ENCODE measurements at places on chromosomes 3 and 15.

- no peak for DNase-seq
Observed at GRCh38 chr3:182180654-182181385, 469.1 kb downstream of the SOX2 start.

DNA sequence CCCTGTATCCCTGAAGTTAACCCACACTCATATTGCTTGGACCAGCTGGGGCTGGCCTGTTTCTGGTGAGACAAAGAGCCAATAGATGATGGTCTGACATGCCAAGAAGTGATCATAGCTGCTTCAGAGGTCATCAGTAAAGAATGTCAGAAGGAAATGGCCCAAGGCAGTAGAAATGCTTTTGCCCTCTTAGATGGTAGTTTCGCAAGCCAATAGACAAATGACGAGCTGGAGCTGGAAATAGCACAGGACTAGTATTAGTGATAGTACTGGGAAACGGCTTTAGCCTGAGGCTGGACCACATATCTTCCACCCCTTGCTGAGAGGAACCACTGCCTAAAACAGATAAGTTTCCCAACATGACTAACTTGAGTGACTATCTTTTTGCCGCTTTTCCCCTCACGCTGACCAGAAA lies 176.1 kb upstream of the THBS1 start:
- DNase-seq = no peak

GRCh38 chr15:80464951-80465625 lies 60.9 kb downstream of the ARNT2 start:
- no peak for DNase-seq

DNA sequence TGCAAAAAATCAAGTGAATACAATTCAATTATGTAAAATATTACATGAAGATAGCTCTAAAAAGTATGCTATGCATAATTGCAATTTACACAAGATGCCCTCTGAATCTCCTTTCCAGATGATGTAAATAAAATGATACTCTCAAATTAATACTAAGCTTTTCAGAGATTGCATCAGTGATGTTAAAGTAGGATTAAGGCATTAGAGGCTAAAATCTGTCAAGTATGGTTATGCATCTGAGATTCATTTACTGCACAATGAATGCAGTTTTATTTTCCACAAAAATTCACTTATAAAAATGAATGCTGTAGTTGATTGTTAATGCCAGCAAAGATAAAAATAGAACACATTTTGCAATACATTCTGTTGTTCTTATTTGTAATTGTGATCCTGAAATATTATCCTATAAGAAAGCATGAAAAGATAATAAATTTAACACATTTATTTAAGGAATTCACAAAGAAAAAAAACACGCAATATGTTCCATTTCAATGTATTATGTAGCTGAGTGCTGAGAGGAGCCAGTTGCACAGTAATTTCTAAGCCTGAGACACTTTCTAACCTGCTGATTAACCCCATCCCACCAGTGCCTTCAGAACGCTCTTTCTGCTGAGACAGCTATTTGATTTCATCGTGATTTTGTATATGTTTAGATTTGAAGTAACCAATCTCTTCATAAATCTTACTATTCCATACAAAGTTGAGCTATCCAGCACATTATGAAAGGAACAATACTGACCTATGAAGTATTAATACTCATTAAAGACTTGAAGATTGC lies 224.4 kb downstream of the CADM2 start:
- DNase-seq = no peak

GRCh38 chr3:14806641-14807263 lies 12.0 kb upstream of the FGD5 start:
- DNase-seq = no peak

DNA sequence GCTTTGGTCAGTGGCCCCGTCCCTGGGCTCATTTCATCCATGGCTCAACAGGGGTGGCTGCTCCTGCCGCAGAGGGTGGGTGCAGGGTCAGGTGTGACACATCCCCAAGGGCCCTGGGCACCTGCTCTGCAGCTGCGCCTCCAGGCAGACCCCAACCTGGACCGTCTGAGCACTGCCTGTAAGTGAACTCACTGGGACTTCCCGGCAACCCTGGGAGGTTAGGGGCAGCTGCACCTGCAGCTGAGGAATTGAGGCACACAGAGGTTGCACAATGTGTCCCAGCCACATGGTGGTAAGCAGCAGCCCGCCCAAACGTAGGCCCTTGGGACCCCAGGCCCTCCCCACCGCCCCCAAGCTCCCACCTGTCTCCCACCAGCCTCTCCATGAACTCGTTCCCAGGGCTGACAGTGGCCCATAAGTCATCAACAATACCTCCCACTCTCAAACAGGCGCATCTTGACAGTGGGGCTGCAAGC lies 55.1 kb downstream of the PLXNA1 start:
- DNase-seq = no peak

DNA sequence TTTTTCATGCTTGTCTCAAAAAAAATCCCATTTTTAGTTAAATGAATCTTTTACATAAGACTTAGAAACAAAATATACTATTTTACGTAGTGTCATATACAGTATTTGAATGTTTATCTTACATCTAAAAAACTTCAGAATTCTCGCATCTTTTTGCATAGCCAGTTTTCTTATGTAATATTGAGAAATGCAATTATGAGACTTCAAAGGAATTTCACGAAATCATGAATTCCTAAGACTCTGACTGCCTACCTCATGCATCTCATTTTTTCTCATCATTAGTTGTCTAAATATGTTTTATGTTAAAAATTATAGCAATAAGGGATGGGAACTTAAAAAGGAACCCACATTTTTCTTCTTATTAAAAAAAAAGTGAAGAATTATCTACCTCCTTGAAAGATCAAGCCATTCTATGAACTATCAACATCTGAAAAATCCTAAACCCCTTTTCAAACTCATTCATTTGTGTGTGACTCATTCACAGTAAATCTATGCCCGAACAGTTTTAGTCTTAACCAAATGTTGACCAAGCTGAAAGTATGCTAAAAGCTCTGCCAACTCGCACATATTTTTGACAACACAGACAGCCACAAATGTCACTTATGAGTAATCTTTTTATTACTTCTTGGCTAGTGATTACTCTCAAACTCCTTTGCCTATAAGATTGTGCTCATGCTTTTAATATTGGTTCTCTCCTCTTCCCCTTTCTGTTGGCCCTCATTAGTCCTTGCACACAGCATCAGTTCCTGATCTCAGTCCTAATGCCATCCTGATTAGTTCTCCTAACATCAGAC lies 115.9 kb downstream of the DCLK3 start:
- no peak for DNase-seq

DNA sequence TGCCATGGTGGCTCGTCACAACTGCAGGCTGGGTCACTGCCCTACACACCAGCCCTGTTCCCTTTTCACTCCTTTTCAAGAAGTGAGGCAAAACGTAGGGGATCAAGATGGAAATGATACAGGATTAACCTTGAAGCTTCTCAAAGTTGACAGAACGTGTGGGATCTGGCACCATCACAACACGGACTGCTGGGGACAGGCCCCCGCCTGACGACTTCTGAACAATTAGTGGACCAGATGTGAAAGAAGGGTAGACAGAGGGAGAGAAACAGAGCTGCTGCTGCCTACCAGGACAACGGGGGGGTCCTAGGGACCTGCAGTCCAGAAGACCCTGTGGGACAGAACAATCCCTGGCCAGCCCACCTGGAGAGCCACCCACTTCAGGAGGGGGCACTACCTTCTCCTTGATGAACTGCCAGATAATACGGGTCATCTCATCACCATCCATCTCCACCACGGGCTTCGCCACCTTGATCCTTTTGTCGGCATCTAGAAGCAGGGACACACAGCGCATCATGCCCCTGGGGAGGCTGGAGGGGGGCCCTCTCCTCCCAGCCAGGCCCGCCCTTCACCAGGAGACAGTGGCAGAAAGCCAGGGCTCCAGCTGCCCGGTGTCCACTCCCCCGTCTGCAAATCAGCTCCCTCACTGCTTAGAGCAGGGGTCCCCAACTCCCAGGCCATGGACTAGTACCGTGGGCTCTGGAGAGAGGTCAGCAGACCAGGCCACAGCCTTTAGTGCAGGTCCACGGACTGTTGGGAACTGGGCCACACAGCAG lies 10.9 kb downstream of the IDH2 start:
- no peak for DNase-seq

- no peak for DNase-seq
Observed at GRCh38 chr3:170132335-170132734, 49.2 kb downstream of the PHC3 start.

DNA sequence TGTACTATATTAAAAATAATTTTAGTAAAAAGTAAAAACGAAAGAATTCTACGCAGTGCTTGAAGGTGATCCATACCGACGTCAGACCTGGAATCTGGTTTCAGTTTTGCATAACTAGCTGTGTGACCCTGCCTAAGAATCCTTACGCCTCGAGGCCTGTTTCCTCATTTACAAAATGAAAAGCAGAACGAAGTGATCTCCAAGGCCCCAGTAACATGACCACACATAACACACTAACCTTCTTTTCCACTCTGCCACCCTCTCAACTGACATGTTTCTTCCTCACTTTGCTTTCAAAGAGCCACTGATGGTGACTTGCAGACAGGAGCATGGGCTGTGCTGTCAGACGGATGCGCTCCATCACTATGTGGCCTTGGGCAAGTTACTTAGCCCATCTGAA lies 4.8 kb downstream of the MESD start:
- DNase-seq = no peak

DNA sequence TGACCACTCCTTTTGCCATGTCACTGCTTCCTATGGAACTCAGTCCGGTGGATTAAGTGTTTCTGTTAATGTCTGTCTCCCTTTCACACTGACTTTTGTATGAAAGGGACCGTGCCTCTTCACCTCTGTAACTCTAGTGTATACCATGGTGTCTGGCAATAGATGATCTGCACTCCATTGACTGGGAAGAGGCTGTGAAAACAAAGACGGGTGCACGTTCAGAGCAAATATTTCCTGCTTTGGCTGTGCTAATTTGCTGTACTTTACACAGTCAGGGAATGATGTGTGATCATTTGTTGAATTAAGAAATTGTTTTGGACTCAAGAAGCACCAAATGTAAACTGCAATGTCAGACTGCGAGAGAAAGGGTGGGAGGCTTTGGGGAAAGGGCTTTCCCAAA lies 315.2 kb downstream of the RORA start:
- no peak for DNase-seq

DNA sequence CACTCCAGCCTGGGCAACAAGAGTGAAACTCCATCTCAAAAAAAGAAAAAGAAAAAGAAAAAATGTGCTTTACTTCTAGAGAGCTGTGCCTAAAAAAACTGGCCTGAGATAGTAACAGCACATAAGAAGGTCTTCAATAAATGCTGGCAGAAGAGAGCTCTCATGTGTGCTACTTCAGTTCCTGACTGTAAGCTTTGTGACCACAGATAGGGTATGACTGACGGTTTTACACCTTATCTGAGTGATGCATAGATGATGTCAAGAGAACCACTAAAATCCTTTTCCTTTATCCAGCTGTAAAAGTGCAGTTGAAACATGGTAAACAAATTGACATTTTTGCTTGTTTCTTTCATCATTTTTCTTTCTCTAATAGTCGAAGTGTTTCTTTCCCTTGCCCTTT lies 127.9 kb downstream of the C3orf70 start:
- DNase-seq = no peak

DNA sequence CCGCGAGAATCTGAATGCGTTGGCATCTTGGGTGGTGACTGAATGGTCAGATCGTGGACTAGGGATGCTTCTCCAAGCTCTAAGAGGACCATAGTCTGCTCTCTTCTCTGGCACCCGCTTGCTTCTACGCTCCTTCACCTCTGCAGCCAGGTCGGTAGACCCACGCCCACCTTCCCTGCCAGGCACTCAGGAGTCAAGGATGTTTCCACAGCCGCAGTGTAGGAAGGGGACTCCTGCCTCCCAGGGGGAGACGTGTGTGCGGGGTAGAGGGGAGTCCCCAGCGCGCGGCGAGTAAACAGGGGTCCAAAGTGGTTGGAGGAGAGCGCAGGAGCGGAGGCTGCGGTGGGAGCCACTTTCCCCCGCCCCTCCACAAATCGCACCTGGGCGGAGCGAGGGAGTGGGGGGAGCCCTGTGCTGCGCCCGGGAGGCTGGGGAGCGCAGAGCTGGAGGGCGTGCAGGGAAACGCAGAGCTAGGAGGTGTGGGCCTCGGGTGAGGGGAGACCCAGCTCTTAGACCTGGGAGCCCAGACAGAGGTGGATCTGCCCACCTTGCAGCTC lies 1.7 kb downstream of the LRRC3B start:
- no peak for DNase-seq

DNA sequence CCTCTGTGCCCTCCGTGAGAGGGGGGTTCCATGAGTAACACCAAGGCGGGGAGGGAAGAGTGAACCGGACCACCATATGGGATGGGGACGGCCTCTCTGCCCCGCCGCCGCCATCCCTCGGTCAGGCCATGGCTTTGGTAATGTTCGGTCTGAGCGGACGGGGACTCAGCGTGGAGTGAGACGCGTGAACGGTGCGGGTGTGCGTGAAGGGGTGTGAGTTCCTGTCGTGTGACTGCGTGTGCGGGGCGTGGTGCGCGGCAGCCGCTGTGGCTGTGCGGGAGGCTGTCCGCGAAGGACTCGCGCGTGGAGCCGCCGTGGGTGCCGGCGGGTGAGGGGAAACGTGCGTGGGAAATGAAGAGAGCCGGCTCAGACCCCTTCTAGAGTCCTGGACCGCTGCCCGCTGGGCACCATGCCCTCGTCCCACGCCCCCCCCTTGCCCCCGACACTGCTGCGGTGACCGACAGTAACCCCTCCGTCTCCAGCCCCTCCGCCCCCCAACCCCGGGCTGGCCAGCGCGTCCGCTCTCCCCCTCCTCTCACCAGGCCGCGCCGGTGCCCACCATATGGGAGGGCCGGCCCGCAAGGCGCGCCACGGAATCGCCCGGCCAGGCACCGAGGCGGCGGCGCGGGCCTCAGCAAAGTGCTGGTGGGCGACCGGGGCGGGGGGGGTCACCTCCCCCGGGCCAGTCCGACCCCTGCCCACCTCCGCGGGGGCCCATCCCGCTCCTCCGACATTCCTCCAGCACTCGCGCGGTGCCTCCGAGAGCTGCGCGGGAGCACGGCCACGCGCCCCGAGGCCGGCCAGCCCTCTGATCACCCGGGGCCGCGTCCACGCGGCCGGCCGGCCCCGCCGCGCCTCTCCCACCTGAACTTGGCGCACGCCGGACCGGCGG lies 589 bp downstream of the KLF15 start:
- no peak for DNase-seq

DNA sequence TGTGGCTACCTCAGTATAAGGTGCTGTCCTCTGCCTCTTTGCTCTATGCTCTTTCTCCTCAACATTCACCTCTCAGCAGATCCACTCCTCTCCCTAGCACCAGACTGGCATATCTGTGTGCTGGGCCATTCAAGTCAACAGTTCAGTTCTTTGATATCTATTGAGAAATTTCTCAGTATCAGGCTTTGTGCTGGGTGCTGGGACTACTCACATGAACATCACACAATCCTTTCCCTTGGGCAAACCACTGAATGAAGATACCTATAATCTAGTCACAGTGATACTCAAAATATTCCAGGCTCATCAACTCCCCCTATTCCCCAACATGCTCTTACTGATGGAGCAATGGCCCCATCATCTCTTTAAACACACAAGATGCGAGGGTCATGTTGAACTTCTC lies 120.8 kb downstream of the RPL22L1 start:
- DNase-seq = no peak
